ENCODE measurements at places on chromosomes 1 and 21. TPM values are rescaled to one million over a fixed set of nuclear protein-coding genes. Genes with fewer than 3 reads are reported as not detected.

DNA sequence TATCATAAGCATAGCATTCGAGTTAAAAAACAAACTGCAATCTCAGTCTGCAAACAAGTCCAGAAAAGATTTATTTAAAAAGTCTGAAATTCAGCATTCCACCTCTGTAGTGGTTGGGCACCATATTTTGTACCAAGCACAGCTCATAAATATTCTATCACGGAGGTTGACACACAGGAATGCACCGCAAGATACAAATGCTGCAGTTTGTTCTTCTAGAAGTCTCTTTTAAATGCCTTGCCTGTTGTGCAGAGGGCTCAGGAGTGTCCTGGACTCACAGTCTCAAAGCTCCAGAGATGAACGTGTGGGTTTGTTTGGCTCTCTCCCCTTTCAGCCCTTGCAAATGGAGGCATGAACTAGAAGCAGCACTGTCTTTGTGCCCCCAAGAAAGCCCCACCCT lies 212.4 kb upstream of the USP24 start:
- H3K27me3 ChIP-seq, result no peaks in the 10 kb centered on the region
- no peaks in the 10 kb centered on the region for H3K36me3 ChIP-seq
- peaks cover 46% of the 10 kb centered on the region for H3K4me1 ChIP-seq
- H3K4me3 ChIP-seq, result no peak overlapping the region
- DNase-seq, result no peak

GRCh38 chr1:111030590-111030989 lies 66.9 kb upstream of the LRIF1 start:
- no peak overlapping the region for H3K27ac ChIP-seq
- H3K36me3 ChIP-seq, result no peaks in the 10 kb centered on the region
- peaks cover 10% of the 10 kb centered on the region for H3K27me3 ChIP-seq
- DNase-seq, result no peak

DNA sequence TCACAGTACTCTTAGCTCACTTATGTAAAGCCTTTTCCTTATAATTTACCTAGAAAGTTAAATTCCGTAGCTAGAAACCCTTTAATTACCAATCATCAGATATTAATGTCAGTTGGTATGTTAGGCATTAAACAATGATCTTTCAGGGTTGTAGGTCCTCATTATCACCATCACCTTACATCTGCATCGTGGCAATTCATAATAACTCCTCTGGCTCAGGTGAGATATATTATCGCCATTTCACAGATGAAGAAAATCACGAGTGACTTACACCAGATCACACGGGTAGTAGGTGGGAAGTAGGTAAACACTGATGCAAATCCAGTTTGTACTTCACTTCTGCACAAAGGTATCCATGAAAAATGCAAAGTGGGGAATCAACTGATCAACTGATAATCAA lies 639 bp downstream of the NUP133 start:
- no peaks in the 10 kb centered on the region for H3K27me3 ChIP-seq
- H3K4me3 ChIP-seq, result peak overlapping the region; percentile 81
- H3K4me1 ChIP-seq, result peaks cover 26% of the 10 kb centered on the region
- H3K36me3 ChIP-seq, result peaks cover 1% of the 10 kb centered on the region
- peak overlapping the region; percentile 98 for H3K27ac ChIP-seq

DNA sequence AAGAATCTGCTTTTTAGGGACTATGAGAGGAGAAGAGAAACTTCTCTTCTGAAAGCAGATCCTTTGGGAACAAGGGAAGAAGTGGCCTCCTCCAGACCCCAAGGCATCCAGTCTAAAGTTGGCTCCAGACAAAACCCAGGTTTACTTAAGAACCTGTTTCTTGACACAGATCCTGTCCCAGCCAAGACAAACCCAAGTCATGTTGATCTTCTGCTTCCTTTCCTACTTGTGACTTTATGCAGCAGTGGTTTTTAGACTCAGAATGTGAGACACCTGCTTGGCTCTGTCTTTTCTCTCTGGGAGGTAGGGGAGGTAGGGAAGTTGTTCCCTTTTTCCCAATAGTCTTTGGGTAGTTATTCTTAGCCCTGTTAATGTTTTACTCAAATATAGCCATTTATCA lies 38.3 kb downstream of the ELAPOR1 start:
- no peak for DNase-seq
- H3K36me3 ChIP-seq, result no peaks in the 10 kb centered on the region
- H3K4me1 ChIP-seq, result peaks cover 26% of the 10 kb centered on the region
- no peak overlapping the region for H3K27ac ChIP-seq

FAF1 gene
- 40.9 TPM for total RNA-seq

Measured in chondrocyte (in vitro differentiated cells).